ENCODE measurements at places on chromosomes 3 and 15. TPM values are rescaled to one million over a fixed set of nuclear protein-coding genes. Genes with fewer than 3 reads are reported as not detected.

AMOTL2 gene
- 0.31 TPM for total RNA-seq

ANKRD63 gene
- not detected for total RNA-seq

ST3GAL6 gene
- not detected for total RNA-seq

LMLN gene
- total RNA-seq = 2.1 TPM

IL16 gene
- total RNA-seq = 38.8 TPM

CACNA2D2 gene
- total RNA-seq = 0.95 TPM

SHC4 gene
- 0.25 TPM for total RNA-seq

RAB6B gene
- total RNA-seq = not detected

TRIP4 gene
- 13.7 TPM for total RNA-seq

UROC1 gene
- not detected for total RNA-seq

GRM2 gene
- not detected for total RNA-seq

FBN1 gene
- total RNA-seq = 0.41 TPM

ZBTB47 gene
- total RNA-seq = 1.0 TPM

SLC35A5 gene
- total RNA-seq = 16.0 TPM

SUSD5 gene
- not detected for total RNA-seq
